ENCODE measurements at places on chromosomes 11 and 22. TPM values are rescaled to one million over a fixed set of nuclear protein-coding genes. Genes with fewer than 3 reads are reported as not detected.

The GAL3ST1 gene
- total RNA-seq, result 1.6 TPM

The TSKU gene
- total RNA-seq, result 23.9 TPM

DNA sequence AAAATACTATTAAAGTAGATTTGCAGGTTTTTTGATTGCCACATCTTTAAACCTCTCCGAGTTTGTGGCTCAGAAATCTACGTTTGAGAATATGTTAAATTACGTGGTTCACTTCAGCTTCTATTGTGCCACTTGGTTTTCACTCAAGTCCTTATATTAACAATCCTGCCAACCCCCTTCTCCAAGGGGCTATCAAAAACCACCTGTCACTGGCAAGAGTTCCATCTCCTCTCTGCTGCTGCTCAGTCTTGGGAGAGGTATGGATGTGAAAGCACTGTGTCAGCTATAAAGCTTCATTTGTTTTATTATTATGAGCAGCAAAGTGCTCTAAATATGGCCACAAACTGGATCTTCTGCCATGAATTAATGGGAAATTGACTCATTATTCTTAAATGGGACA is 197.5 kb upstream of the NARS2 start:
- H3K4me1 ChIP-seq, result no peaks in the 10 kb centered on the region
- H3K27me3 ChIP-seq, result no peaks in the 10 kb centered on the region
- H3K4me3 ChIP-seq, result no peak overlapping the region
- no peak for DNase-seq
- H3K27ac ChIP-seq, result no peak overlapping the region

- H3K36me3 ChIP-seq, result no peaks in the 10 kb centered on the region
- H3K27ac ChIP-seq, result no peak overlapping the region
- H3K4me1 ChIP-seq, result no peaks in the 10 kb centered on the region
Observed at GRCh38 chr11:61671527-61671926, 8.7 kb upstream of the DAGLA start.

- H3K4me1 ChIP-seq, result no peaks in the 10 kb centered on the region
- no peak overlapping the region for H3K4me3 ChIP-seq
- H3K36me3 ChIP-seq, result no peaks in the 10 kb centered on the region
- no peak for DNase-seq
Observed at GRCh38 chr11:96134602-96135001, 208.4 kb downstream of the MAML2 start.

- peaks cover 4% of the 10 kb centered on the region for H3K4me1 ChIP-seq
- peak overlapping the region; percentile 14 for H3K27ac ChIP-seq
- DNase-seq, result peak; percentile 1
- no peak overlapping the region for H3K4me3 ChIP-seq
Observed at GRCh38 chr11:76788661-76789442, 5.7 kb downstream of the TSKU start.
